ENCODE measurements at places on chromosomes 2 and 18.

DNA sequence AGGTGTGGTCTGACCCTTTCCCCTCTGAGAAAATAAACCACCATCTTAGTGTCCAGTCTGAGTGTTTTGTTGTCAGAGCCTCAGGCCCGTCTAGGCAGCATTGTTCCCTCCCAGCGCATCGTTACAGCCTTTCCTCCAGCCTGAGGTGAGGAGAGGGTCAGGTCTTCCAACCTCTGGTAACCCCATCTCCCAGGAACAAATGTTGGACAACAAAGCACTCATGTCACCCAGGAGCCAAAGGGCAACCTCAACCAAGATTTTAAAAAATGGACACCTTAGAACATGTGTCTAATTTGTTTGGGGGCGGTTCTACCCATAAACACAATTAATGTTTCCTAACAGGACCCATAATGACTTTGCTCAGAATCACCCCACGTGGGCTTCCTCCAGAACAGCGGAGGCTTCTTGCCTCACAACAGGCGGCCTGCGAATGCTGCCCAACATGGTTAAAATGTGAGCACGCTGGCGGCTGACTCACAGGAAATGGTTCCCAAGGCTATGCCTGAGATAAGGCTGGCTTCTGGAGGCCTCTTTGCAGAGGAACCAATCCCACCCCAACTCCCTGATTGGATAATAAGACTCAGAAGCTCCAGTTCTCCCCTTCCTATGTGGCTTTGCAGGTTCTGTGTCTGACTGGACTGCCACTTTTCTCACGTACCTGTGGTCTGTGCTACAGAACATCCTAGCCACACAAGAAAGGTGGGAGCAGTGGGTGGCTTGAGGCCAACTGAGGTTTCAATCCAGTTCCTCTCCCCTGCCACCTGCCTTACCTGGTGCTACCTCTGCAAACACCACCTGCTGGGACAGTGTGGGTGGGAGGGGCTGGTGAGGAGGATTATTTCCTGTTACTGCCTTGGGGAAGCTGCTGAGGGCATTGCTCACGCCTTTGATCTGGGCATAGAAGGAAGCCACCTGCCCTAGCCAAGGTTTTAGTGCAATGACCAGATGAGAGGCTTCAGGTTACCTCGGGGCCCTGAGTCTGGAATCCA lies 108.8 kb downstream of the B3GNT2 start:
- DNase-seq: no peak

DNA sequence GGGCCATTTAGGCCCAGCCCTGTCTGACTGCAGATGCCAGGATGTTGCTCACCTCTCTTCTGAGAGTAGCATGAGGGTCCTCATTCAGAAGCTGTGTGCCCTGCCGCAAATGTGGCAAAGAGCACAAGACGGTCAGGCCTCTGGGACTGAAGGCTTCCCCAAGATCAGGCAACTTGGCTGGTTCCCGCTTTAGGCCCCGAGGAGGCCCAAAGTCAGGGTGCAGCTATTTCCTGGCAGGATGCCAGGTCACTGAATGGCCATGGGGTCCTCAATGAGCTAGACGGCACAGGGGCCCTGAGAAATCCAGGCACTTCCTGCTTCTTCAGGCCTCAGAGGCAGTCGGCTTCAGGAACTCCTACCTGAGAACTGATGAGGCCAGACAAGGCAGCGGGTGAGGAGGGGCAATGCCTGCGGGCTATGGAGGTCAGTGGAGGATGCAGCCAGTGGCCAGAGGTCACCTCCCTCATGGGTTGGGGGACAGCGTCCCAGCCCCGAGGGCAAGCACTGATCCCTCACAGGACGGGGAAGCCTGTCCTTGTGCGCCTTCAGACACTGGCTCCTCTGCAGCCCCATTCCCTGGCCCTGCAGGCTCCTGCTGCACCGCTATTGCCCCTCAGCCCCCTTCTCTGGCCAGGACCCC lies 44.9 kb downstream of the LMAN2L start:
- DNase-seq: no peak

DNA sequence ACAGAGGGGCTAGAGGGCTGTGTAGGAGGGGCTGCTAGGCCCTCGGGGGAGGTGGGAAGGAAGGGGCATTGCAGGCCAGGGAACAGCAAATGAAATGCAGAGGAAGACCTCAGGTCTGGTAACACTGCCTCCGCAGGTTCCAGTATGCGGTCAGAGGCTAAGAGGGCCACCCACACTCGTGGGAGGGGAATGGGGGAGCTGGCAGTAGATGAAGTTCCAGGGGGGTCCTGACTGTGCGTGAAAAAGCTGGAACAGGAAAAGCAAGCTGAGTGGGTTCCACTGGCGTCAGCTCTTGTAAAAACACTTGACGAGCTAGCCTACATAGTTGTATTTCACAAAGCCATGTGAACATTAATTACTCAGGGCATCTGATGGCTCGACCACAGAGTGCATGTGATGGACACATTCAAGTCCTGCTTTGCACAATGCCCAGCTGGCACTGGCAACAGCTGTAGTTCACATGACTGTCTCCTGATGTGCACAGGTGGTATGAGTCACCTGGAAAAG lies 29.0 kb upstream of the PTPN4 start:
- DNase-seq: no peak

GRCh38 chr18:31702449-31702848 lies 18.1 kb upstream of the B4GALT6 start:
- no peak for DNase-seq

GRCh38 chr2:121831841-121832240 lies 76.4 kb downstream of the TSN start:
- no peak for DNase-seq

GRCh38 chr2:23118313-23118712 lies 266.7 kb upstream of the KLHL29 start:
- no peak for DNase-seq

GRCh38 chr2:152336854-152337510 lies 2.0 kb downstream of the FMNL2 start:
- DNase-seq: no peak

DNA sequence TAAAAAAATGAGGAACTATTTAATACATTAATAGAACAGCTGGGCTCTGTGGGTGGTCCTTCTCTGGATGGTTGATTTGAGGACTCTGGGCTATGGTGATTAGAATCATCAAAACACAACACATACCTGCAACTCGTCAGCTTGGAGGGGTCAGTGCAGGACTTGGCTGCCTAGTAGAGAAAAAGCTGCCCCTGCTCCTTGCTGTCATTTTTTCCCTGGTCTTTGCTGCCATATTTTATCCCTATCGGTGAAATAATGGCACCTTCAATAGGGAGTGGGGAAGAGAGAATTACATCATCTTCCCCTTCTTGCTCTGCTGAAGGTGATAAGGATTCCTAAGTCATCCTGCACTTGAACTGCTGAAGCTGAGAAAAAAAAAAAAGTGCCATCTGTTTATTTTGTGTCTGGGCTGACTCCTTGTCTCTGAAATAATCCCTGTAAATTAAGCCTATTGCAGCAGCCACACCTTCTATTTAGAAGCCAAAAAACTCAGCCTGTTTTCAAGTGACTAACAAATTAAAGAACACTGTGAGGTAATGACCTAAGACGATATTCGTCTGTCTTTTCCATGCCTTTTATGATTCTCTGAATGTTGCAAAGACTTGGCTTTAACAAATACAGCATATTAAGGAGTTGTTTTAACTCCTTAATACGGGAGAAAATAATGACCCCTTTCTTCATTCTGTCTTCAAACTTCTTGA lies 89.3 kb downstream of the ACVR1 start:
- DNase-seq: no peak

DNA sequence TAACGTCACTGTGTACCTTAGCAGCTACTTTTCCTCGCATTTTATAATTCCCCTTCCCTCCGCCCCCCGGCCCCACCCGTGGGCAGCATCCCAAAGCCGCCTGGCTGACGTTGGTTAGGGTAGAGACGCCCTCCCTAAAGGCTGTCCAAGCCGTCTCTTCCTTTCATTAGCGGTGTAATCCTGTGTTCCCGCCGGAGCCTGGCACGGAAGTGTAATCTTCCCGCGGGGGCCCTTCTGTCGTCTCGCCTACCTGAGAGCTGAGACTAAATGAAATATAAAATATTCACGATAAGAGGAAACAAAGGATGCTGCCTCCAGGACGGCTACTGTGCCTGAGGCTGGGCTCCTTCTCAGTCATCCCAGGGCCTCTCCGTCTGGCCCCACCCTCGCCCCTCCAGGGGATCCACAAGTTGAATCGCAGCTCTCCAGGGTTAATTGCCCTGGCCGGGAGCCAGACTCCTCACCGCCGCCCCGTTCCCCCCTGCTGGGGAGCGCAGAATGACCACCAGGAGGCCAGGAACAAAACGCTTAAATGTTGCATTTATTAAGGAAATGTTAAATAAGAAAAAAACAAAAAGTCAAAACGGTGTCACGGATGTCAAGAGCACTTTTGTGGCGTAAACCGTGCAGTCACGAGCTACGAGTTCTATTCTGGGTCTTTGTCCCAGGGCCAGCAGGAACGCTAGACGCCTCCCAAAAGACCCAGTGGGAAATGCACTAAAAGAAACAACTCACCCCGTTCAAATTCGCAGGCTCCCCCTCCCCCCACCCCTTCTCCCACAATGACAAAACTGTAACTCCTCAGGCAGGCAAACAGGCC lies 1.5 kb downstream of the RPRM start:
- no peak for DNase-seq

All from T-helper 17 cell (primary cell).